HT1080 (cell line): ENCODE measurements at places on chromosomes 7 and 10.
A peak's percentile ranks its signal among the peaks of the same experiment; 100 is the strongest.

GRCh38 chr7:19957664-19958063 is 184.2 kb upstream of the TMEM196 start:
- DNase-seq, result peak; percentile 58

GRCh38 chr10:22010973-22011408 is 7.5 kb upstream of the DNAJC1 start:
- DNase-seq, result no peak

GRCh38 chr10:120016906-120017305 is 124.4 kb downstream of the SEC23IP start:
- DNase-seq, result no peak

- DNase-seq, result no peak
Measured at GRCh38 chr7:155761162-155761561, 51.1 kb downstream of the SHH start.

GRCh38 chr7:100093498-100093897 is 4.7 kb downstream of the COPS6 start:
- DNase-seq, result no peak

GRCh38 chr7:107148721-107149120 is 20.1 kb upstream of the HBP1 start:
- no peak for DNase-seq

GRCh38 chr7:152313831-152314604 is 121.8 kb downstream of the KMT2C start:
- DNase-seq, result peak; percentile 77

- no peak for DNase-seq
Measured at GRCh38 chr7:47669901-47670384, 88.0 kb upstream of the TNS3 start.
